Pulmonary artery endothelial cell (primary cell): ENCODE measurements at places on chromosomes 1 and 21.

DNA sequence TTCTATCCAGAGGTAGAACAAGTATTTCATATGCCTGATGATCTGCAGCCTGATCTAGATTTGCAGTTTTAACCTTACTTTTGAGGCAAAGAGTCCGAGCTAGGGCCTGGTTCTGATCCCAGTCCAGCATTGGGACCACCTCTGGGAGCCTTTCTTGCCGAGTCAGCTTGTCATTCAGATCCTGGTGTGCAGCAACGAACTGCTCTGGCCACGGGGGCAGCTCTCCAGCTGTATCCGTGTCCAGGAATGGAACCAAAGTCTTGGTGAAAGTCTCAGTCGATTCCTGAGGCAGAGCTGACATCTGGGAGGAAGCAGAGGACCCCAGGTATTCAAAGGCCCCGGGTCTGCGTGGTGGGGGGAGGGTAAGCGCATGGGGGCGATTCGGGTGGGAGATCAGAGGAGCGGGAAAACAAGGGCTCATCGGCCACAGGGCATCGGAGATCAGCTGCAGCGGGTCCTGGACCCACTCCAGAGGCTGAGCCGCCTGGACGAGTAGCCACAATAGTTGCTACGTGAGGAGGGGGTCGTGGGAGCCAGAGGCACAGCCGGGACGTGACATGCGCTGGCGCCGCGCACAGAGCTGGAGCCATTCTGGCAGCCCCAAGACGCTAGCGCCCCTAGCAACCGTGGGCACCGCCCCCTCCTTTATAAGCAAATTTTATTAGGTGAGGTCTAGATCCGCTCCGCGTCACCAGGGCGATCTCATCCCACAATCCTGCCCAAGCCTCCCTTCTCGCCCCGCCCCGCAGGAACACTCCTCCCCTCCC lies 32.4 kb upstream of the BSDC1 start:
- no peak for DNase-seq

- no peak for DNase-seq
Observed at GRCh38 chr1:5456090-5456811, 536.0 kb downstream of the NPHP4 start.

DNA sequence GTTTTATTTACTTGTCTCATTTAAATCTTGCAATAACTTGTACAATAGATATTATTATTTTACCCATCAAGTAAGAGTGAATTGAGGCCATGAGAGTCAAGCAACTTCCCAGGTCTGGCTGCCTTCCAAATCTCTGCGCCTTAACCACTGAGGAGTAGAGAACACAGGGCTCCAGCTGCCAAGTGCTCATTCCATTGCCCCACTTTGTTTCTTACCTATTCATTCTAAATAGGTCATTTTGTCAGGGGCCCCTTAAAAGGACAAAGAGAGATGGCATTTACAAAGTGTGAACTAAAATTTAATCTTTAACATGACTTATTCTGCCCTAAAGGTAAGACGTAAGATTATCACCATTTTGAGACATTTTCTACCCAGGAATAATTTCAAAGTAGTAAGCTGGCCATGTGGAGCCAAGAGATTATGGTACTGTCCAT lies 3.5 kb downstream of the PPP1R15B start:
- no peak for DNase-seq

DNA sequence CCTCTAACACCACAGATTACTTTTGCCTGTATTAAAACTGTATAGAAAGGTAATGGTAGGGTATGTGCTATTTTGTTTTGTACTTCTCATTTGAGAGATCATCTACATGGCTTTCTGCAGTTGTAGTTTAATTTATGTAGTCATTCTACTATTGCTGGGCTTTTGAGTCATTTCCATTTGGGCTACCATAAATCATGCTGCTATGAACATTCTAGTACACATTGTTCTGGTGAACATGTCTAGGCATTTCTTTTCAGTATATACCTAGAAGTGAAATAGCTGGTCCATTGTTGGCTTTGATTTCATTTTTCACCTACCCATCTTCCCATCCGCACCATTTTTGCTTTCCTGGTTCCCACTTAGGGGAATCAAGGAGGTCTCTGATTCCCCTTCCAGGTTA lies 18.7 kb downstream of the EDN2 start:
- no peak for DNase-seq

GRCh38 chr1:19356266-19356665 lies 44.1 kb downstream of the SLC66A1 start:
- DNase-seq = no peak

GRCh38 chr1:218488986-218489385 lies 143.8 kb downstream of the TGFB2 start:
- DNase-seq = no peak

DNA sequence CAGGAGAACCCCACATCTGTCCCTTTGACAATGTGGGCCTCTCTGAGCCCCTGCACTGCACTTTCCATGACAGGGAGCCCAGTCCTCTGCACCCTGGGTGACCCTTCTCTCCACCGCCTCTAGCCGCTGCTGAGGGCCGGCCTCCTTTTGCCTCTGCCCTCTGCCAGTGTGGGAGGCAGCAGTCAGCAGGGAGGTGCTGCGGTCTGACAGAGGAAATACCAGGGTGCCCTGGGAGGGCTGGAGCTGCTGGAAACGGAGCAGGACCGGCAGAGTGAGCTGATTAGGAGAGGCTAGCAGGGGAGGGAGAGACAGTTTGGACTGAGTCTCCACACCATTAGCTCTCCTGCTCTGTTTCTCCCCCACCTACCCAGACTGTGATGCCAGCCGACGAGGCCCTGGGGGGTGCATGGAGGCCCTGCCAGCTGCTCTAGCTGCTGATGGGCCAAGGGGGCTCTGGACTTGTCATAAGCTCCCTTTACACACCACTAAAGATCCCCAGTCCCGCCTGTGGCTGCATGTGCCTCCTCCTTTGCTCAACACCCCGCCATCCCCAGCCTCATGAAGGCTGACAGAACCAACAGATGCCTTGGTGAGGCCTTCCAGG lies 171.1 kb upstream of the KLHDC7A start:
- no peak for DNase-seq

DNA sequence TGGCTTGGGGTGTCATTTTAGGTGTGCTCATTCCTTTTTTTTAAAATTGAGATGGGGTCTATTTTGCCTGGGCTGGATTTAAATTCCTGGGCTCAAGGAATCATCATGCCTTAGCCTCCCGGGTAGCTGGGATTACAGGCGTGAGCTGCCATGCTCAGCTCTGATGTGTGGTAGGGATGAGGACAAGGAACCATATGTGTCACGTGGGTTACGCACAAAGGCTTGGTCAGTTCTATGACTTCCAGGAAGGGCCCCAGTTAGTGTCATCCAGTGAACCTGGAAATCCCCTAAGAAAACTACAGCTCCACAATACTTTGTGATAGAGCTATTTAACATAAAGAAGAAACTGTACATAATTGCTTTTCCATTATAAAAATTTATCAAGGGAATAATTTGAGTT lies 6.7 kb upstream of the METTL25B start:
- DNase-seq = no peak

GRCh38 chr1:41013796-41014195 lies 7.7 kb downstream of the SLFNL1 start:
- DNase-seq = peak; percentile 94

DNA sequence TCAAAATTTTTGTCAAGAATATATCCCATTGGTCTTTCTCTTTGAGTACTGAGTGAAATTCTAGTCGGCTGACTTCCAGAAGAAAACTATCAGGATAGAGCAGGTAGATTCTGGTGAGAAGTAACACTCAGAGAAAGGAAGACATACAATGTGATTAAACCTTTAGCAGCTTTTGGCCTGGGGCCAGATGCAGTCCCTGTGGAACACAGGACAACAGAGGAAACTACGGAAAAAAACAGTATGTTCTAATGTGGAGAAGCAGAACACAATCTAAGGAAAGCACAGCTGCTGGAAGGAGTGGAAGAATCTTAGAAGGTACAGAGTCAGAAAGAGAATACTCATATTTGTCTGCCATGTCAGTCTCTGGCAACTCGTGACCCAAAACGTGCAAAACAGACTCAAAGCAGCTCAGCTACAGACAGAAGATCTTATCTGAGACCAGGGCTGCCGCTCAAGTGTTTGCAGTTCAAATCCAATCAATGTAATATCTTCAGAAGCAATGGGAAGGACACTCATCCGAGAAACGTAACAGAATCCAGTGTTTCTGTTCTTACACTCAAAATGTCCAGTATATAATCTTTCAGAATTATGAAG lies 283.8 kb downstream of the MRPL39 start:
- DNase-seq = no peak

DNA sequence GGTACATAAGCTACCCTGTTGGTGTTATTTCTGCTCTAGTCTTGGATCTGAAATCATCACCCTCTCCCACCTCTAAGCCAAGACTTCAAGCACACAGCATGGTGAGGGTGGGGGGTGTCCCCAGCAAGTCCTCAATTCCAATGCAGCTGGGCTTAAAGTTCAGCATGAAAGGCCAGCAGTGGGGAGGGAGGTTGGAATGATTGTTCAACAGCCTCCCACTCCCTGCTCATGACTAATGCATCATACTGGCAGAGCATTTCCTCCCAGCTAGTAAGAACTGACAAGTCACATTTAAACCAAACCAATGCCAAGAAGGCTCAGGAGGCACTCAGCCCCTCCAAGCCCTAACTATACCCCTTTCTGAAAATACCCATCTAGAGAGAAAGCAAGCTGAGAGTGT lies 50.1 kb downstream of the TIAM1 start:
- no peak for DNase-seq

DNA sequence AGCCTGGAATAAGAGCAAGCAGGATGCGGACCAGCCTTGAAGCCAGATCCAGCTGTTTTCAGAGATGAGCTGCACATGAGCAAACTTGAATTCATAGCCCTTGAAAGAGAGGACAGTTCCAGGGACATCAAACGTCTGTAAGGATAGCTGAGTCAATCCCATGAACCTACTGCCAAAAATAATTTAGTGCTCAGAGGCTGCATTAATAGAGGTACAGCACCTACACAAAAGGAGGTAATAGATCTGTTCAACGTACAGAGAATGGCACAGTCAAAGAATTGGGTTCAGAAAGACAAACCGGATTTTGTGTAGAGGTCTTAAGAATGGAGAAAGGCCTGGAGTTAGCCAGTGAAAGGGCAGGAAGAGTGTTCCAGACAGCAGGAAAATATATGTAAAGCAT lies 110.8 kb upstream of the ZC3H12A start:
- no peak for DNase-seq

DNA sequence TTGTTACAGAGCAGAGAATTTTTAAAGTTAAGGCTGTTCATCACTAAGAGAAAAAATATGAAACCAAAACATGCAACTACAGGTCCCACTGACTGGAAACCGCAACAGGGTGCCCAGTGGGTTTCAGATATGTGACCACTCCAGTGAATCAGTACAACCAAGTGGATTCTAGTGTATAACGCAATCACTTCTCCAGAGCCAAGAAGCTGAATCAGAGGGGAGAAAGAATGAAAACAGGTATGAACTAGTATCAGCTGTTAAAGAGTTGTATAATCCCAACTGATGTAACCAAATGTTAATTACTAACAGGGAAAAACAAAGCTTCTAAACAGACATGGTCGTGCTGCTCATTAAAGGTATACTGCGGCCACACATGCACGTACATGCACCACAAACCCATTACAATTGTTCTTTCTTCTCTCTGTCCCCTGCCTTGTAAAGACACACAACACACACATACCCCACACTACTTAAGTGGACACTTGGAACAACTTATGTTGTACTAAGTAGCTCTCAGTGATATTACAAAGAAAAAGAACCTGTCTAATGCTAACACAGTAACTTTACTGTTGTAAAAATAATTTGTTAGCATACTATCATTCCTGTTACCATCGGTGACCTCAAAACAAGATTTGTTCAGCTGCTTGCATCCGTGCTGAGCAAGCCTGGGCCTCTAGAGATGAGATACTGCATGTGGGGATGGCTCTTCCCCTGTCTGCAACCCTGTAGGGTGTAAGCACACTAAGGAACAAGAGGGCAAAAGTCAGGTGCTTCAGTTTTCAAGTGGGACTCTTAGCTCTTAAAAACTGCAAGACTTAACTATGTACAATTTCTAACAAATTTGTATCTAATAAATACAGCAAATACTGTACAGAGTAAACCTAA lies 74.2 kb downstream of the PTPN14 start:
- DNase-seq = no peak

DNA sequence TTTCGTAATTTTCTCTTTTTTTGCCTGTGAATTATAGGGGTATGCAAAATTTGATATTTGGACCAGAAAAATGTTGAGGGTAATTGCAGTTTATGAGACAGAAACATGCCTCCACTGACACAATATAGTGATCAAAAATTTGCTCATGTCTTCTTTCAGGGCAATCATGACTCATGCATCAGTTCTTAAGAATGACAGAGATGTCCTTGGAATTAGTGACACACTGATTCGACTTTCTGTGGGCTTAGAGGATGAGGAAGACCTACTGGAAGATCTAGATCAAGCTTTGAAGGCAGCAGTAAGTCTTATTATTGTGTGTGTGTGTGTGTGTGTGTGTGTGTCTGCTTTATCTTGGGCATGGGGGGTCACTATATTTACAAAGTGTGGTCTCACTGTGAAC lies 27.5 kb downstream of the CTH start:
- DNase-seq = no peak

GRCh38 chr1:226956942-226957713 lies 17.0 kb downstream of the COQ8A start:
- no peak for DNase-seq

DNA sequence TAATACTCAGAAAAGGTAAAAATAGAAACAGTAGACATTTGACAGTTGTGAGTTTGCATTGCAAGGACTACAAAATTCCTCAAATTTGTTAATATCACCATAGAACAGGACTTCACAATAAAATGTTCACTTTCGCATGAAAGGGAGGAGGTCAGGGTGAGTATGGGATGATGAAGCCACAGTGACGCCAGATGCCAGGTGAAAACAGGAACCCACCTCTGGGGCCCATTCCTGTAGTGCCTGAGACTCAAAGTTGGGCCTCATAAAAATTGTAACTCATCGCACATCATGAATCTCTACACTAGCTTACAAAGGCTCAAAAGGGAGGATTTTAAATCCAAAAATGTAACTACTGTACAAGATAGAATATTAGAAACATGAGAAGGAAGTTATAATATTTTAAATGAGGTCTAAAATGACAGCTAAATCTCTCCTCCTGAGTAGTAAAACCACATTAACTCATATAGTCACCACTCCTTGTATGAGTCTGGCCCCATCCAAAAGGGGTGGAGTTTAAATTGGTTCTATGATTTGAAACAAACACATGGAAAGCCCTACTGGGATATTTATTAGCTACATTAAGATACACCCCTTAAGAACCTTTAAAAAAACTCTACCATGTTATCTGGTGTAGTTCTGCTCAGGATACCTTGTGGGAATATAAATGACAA lies 93.7 kb downstream of the ETS2 start:
- no peak for DNase-seq

DNA sequence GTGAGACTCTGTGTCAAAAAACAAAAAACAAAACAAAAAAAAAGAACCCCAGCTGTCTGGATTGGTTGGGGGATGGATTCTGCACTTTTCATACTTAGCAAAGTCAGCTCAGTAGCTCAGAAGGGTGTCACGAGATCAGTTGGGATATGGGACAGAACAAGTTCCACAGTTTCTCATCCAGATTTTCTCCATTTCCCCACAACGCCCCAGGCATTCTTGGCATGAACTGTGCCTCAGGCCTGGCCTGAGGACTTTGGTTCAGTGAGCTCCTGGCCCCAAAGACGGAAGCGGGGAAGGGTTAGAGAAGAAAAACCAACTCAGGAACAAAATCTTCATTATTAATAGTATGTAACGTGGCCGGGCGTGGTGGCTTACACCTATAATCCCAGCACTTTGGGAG lies 1.9 kb downstream of the AKR7A2 start:
- no peak for DNase-seq

GRCh38 chr1:14975119-14975518 lies 178.4 kb upstream of the TMEM51 start:
- no peak for DNase-seq
